ENCODE measurements at places on chromosomes 6 and 20. TPM values are rescaled to one million over a fixed set of nuclear protein-coding genes. Genes with fewer than 3 reads are reported as not detected.

GRCh38 chr6:3926150-3926482, 76.9 kb downstream of the FAM50B start:
- no peak for DNase-seq

- peak; percentile 62 for DNase-seq
Observed at GRCh38 chr6:161079566-161080262, 88.1 kb downstream of the MAP3K4 start.

- DNase-seq: peak; percentile 6
Observed at GRCh38 chr6:12849809-12850198, 133.2 kb downstream of the PHACTR1 start.

DNA sequence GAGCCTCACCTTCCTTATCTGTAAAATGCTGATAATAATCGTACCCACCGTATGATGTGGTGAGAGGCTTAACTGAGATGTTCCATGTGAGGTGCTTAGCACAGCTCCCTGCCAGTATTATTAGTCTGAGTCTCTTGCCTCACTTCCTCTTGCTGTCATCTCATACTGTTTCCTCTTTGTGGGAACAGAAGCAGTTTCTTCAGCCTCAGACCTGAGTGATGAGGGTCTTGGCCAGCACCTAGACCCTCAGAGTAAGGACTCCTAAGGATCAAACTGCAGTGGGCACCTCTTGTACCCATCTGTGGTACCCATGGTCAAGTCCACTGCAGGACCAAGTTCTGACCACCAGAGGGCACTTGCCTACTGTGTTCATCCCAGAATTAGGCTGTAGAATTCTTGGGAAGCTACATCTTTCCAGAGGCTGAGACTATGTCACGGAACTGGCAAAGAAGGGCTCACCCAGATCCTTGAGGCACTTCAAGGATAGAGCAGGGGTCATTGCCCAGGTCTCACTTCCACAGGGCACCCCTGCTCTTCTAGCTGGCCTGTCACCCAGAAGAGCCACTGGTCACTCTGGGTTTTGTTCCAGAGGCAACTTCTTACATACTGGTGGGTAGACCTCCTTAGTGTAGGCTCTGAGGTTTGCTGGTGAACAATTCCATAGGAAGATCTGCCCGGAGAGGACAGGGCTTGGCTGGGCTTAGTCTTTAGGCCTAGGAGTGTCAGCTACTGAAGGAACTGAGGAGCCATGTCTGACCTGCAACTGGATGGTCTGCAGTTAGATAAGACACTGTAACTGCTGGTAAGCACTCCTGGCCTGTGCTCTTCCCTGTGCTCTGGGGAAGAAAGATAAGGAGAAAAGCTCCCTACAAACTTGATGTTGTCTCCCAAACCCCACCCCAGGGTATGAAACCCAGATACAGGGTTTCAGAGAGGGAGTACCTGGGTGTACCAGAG, 20.6 kb upstream of the SGK2 start:
- peak; percentile 34 for DNase-seq

- no peak for DNase-seq
Observed at GRCh38 chr6:2862712-2863181, 21.1 kb upstream of the SERPINB1 start.

DNA sequence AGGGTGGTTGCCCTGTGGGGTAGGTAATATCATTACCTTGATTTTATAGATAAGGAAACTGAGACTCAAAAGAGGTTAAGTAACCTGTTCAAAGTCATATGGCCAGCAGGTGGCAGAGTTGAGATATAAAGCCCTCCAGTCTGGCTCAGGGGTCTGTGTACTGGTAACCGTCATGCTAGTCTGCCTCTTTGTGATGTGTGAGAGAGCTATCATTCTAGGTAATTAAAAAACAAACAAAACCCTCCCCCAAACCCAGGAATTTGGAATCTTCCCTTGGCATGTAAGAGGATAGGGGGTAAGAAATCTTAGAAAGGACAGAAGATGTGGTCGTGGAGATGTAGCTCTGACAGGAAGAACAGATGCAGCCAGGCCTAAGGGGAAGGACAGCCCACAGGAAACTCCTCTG, 206.0 kb downstream of the CDC5L start:
- DNase-seq: no peak

GRCh38 chr6:81023007-81023582, 729.4 kb downstream of the TENT5A start:
- no peak for DNase-seq

IL22RA2 gene
- total RNA-seq: not detected

PSORS1C2 gene
- total RNA-seq: not detected

THBD gene
- total RNA-seq: 2.0 TPM
